CD4-positive, alpha-beta T cell treated with Interleukin-2 at 100 ng/mL for 4 hours (primary cell): ENCODE measurements at places on chromosomes 7 and 10.
A peak's percentile ranks its signal among the peaks of the same experiment; 100 is the strongest.

DNA sequence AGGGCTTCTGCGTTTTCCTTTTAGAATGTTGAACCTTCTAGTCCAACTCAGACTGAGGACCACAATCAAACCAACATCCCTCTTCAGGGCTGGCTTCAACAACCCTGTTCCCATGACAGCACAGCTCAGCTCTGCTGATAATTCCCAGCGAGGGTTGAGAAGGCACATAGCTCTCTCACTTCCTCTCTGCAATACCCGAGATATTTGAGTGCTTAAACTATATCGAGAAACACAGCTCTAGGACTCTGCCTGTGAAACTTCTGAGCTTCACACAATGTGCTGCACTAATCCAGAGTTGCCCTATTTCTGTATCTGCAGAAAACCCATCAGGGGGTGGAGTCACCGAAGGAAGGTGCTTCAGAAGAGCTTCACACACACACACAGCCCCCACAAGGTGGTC is 1.6 kb upstream of the ADARB2 start:
- no peak for DNase-seq

GRCh38 chr7:116434820-116435341 is 64.7 kb upstream of the CAV2 start:
- DNase-seq: no peak

DNA sequence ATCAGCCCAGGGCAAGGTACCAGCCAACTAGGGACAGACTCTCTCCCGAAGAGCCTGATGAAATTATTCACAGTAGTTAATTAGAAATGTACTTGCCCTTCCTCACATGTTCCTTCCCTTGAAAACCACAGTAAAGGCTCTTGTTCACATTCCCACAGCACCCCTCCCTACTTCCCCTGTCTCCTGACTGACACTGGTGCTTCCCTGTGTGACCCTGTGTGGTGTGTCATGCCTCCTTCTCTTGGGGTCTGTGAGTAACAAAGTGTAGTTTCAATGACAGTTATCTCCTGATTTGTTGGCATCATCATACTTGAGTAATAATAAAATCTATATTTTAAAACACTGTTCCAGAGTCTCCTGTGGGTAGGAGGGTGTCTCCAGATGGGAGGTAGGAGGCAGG is 209.7 kb downstream of the ABCA13 start:
- DNase-seq: no peak

GRCh38 chr10:62978482-62978881 is 154.6 kb upstream of the NRBF2 start:
- no peak for DNase-seq

GRCh38 chr10:91127341-91128082 is 93.0 kb upstream of the PCGF5 start:
- no peak for DNase-seq

GRCh38 chr10:35451151-35452016 is 115.1 kb downstream of the CCNY start:
- DNase-seq: no peak

DNA sequence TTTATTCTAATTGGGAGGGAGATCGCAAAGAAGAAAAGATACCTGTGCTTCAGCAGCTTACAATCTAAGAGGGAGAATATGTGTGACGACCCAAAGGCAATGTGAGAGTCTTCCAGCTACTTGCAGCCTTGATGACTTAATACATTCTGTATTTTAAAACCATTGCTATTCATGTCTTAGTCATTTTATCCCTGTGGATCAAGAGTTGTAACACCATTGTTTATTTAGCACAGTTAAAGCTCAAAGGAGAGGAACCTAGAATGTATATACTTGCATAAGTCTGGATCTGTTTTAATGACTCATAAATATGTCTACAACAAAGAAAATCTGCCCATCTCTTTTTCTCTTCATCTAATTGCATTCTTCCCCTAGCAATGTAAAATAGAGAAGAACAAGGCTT is 117.9 kb upstream of the DLX6 start:
- no peak for DNase-seq

GRCh38 chr7:2640482-2640830 is 8.7 kb downstream of the TTYH3 start:
- no peak for DNase-seq

GRCh38 chr7:134191876-134192275 is 64.7 kb downstream of the LRGUK start:
- DNase-seq: no peak

DNA sequence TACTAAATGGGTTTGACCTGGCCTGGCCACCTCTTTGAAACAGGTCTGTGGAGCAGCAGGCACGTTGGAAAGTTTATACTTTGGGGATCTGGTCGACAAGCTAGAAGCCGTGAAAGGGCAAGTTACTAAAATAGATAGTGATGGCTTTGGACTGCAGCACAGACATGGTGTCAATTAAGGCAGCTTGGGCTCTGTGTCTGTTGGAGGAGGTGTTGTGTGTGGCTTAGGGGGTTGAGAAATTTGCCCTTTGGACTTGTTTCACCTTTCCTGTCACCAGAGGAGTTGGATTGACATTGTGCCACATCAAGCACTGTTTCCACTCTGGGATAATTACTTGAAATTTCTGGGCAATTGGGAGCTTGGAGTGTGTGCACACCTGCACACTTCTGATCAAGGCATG is 251.8 kb upstream of the MKI67 start:
- DNase-seq: no peak

DNA sequence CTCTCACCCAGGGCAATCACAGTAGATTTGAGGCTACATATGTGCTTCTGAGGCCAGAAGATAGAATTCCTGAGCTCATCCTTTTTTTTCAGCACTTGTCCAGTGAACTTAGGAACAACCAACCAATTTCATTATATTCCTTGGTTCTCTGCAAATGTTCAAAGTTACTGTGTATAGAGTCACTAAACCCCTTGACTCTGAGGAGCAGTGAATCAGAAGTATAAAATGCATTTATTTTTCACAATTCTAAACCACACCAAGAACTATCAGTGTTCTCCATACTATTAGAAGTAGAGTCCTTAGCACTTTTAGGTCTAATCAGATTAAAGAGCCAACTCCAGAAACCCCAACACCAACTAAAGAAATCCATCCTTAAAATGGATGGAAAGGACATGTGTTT is 19.6 kb upstream of the PAPSS2 start:
- DNase-seq: no peak

DNA sequence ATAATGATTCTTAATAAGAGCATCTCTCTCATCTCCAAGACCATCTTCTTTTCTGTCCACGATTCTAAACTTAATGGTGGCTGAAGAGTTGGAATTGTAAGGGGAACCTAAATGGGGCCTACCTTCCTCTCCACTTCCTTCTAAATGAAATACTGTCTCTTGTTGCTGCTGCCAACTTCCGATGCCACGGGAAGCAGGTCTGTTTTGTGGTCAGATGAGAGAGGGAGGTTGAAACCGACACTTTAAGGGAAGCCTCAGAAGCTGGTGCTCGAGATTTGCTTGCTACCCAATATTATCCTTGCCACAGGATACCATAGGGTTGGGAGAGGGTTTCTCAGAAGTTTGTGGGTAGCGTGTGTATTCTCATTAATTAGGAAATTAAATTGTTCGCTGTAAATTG is 464.1 kb downstream of the SUGCT start:
- no peak for DNase-seq

GRCh38 chr10:69516316-69516715 is 56.9 kb downstream of the NEUROG3 start:
- DNase-seq: peak; percentile 11

GRCh38 chr7:23759671-23760391 is 49.8 kb downstream of the STK31 start:
- no peak for DNase-seq

- no peak for DNase-seq
Measured at GRCh38 chr10:24777196-24777595, 53.5 kb upstream of the ARHGAP21 start.
